ENCODE measurements at places on chromosomes 3 and 15.

DNA sequence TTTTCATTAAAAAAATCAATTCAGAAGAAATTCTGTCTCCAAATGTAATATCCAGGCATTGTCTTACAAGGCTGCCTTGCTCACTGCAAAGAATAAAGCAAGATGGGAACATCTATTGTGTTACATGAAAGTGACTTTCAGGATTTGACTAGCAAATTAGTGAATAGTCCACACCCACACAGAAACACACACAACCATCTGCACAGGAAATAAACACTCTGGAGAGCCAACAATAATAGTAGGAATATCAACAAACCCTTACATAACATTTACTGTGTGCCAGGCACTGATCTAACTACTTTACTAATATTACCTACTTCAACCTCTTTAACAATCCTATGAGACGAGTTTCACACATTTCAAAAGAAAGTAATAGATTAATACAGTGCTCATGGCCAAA lies 28.9 kb upstream of the ZNF385D start:
- peak; percentile 5 for DNase-seq

DNA sequence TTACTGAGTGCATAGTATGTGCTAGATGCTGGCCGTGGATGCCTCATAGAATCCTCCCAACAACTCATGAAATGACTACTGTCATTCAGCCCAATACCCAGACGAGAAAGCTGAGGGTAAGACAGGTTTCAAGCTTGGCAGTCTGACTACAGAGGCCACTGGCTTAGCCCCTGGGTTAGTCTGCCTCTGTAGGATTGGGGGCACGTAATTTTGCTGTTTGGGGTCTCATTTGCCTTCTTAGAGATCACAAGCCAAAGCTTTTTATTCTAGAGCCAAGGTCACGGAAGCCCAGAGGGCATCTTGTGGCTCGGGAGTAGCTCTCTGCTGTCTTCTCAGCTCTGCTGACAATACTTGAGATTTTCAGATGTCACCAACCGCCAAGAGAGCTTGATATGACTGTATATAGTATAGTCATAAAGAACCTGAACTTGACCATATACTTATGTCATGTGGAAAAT lies 1.0 kb upstream of the CCR5 start:
- no peak for DNase-seq

GRCh38 chr15:41394924-41395323 lies 7.4 kb downstream of the NDUFAF1 start:
- no peak for DNase-seq

DNA sequence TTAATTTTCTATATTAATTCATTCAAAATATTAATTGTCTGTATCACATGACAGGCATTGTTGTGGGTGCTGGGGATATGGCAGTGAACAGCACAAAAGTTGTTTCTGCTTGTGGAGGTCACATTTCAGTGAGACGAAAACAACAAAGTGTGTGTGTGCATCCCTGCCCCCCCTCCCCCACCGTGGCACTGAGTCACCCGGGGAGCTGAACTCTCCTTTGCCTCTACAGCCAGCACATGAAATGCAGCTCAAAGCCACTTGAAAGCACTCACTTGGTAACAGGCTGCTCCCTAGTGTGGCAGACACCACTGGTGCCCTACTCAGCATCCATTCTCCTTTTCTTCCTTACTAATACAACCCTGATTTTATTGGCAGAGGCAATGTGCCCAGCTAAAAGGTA lies 16.9 kb upstream of the SCAMP5 start:
- no peak for DNase-seq

- DNase-seq = no peak
Measured at GRCh38 chr3:144516026-144516425, 544.4 kb downstream of the DIPK2A start.

GRCh38 chr15:70210076-70210475 lies 112.4 kb upstream of the TLE3 start:
- DNase-seq = no peak

GRCh38 chr3:13134166-13134878 lies 61.1 kb upstream of the IQSEC1 start:
- DNase-seq = no peak

- no peak for DNase-seq
Measured at GRCh38 chr3:58005669-58006068, 2.6 kb upstream of the FLNB start.

DNA sequence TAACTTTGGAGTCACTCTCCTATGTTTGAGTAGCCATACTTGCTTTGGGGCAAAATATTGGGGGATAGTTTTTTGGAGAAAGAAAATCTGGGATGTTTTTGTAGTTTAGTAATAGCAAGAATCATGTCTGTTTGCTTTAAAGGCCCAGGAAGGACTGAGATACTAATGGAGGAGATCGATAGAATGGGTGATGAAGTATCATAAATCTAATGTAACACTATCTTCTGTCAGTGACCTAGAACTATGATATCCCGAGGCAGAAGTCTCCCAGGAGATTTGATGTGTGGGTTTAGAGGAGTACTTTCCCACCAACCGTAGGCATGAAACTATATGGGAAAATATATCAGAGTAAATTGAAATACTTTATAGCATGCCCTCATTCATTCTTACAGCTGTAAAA lies 21.0 kb upstream of the NFKBIZ start:
- DNase-seq = no peak

- no peak for DNase-seq
Measured at GRCh38 chr15:57784081-57784511, 77.6 kb downstream of the POLR2M start.

- no peak for DNase-seq
Measured at GRCh38 chr3:89783341-89783927, 676.0 kb downstream of the EPHA3 start.
